Stimulated activated CD8-positive, alpha-beta memory T cell treated with anti-CD3 and anti-CD28 coated beads, Interleukin-7, amount 100 ng/mL, for 1 hour (primary cell): ENCODE measurements at places on chromosomes 2 and 18.

- no peak for DNase-seq
Observed at GRCh38 chr2:232681527-232681926, 15.6 kb upstream of the GIGYF2 start.

DNA sequence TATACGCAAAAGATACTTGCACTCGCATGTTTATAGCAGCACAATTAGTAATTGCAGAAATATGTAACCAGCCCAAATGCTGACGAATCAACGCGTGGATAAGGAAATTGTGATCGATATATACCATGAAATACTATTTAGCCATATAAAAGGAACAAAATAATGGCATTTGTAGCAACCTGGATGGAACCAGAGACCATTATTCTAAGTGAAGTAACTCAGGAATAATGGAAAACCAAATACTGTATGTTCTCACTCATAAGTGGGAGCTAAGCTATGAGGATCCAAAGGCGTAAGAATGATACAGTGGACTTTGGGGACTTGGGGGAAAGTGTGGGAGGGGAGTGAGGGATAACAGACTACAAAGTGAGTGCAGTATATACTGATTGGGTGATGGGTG is 1008.0 kb upstream of the CRIM1 start:
- DNase-seq: no peak

GRCh38 chr18:13070460-13070859 is 79.3 kb downstream of the CEP192 start:
- DNase-seq: no peak

GRCh38 chr2:70128005-70128404 is 40.7 kb downstream of the PCBP1 start:
- no peak for DNase-seq

- no peak for DNase-seq
Observed at GRCh38 chr2:105744909-105745853, at the start of gene NCK2. Gene NCK2, plus strand, starts transcription at chr2:105744912. Its CDS starts 110,152 bp downstream, at chr2:105855064.
